SHP77 treated with DMSO at 0.1 percent for 48 hours (cell line): ENCODE measurements at places on chromosomes 2 and 18.
A peak's percentile ranks its signal among the peaks of the same experiment; 100 is the strongest.

- no peak for DNase-seq
Measured at GRCh38 chr2:152594022-152594766, 123.1 kb downstream of the PRPF40A start.

GRCh38 chr2:38830526-38831159 is 45.1 kb downstream of the DHX57 start:
- DNase-seq, result no peak

DNA sequence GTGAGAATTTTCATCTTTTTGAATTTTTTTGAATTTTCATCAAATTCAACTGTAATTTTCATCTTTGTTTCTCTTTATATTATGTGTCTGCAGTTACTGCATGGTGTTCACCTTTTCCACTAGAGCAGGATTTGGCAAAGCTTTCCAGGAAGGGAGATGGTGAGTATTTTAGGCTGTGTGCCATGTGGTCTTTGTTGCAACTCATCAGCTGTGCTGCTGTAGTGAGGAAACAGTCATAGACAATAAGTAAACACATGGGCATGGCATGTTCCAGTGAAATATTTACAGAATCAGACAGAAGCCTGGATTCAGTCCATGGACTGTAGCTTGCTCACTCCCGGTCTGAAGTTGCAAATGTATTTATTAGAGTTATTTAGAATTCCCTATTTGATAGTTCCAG is 120.4 kb downstream of the DCDC2C start:
- no peak for DNase-seq

GRCh38 chr18:2777241-2777640 is 69.6 kb upstream of the EMILIN2 start:
- no peak for DNase-seq

DNA sequence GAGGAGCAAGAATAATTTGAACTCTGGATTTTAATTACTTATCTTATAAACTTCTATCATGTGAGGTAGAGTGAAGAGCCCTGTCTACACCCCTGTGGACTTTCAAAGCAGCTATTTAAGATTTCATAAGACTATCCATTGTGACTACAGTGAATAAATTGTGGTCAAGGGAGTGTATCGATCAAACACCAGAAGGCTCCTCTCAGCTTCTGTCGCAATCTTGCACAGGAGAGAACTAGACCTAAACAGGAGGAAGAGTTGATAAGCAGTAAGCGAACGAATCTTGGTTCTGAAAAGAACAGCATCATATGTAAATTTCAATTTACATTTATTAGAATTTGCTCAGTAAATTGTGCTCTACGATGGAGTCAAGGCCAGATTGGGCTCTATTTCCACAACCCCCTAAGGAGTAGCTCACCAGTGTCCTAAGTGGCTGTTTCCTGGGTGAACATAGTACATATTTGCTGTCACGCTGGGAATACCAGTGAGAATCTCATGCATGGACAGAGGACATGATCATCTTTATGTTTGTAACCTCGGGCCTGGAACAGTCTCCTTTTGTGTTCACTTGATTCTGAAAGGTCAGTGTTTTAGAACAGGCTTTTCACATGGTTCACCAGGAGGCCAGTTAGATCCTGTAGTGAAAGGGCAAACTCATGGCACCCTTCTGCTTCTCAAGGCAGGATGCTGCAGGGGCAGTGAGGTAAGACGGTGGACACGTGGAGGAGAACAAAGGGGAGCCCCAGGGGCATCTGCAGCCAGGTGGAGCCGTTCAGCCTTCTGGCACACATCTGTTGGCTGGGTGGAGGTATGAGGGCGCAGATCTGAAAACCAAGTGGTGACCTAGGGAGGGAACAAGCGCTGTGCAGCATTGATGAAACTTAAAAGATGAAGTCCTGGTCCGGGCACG is 33.3 kb downstream of the NPAS2 start:
- DNase-seq, result no peak

DNA sequence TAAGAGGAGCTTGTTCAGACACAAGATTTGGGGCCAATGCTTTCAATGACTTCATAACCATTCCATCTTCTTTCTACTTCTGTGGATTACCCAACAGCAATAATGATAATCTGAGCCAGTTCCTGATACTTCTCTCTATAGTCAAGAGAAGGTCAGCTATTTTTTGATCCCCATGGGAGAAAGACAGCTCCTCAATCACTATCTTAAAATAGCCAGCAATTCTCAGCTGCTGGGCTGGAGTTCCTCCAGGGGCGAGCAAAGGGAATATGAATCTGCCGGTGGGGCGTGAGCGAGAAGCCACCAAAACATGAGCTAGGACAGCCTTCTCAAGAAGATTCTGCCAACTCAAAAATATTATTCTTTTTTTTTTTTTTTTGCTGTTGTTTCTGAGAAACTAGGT is at the start of gene TMEM182:
TMEM182 (plus strand) TSS at position 269 of the 400 bp plus-strand sequence. CDS start 187 bp downstream, outside the sequence.
- DNase-seq, result no peak

DNA sequence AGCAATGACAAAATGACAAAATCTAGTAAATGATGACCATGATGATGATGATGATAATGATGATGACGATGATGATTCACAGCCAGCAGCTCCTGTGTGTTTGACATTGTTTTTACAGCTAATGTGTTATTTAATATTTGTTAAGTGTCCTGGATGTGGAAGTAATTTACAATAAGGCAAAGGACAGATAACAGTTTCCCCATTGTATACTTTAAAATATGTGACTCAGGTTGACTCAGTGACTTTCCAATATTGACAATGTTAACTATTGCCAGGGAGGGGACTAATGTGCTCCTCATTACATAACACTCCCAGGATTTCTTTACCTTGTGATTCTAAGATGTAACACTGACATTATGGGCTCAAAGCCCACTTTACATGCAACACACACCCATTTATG is 602.2 kb downstream of the FBXO15 start:
- DNase-seq, result no peak

DNA sequence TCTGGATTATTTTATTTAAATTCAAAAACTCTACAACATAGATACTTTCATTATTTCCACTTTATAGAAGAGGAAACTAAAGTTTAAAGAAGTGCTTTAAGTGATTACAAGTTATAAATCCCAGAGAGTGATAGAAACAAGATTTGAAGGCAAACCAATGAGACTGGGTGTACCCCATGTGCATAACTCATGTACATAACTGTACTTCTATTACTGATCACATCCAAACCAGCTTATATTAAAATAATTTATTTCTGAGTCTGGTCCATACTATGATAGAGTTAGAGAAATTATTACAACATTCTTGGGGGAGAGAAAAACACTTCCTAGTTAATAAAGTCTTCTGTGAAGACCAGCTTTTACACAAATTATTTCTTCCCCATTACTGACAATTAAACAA is 221.4 kb downstream of the EXOC6B start:
- DNase-seq, result no peak

DNA sequence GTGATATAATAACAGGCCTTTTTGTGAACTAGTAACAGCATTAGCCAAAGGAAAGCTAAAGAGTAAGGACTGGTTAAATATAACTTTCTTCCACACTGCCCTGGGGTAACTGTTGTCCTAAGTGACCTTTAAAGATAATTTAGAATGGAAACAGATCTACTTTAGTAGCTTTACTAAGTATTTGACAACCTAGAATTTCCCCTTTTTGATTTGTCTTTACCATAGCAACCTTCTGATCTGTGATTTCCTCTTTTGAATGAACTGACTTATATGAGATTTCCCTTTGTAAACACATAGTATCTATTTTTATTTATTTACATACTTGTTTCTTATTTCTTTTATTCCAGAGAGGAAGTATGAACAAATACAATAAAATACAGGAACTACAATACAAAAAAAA is 10.5 kb upstream of the KLF7 start:
- DNase-seq, result no peak

DNA sequence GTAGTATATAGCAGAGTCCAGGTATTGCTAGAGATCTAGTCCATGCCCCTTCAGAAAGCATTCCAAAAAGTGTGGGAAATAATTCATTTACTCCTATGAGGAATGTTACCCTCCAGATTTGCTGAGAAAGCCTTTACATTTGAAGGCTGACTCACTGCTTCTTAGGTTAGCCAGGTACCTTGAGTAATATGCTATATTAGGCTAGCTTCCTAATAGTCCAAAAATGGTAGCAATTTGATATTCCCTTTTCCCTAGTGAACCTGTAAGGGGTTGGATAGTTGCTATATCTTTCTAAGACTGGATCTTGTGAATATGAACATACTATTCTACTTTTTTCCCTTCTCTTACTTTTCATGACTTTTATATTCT is 63.6 kb downstream of the SPOPL start:
- DNase-seq, result no peak

DNA sequence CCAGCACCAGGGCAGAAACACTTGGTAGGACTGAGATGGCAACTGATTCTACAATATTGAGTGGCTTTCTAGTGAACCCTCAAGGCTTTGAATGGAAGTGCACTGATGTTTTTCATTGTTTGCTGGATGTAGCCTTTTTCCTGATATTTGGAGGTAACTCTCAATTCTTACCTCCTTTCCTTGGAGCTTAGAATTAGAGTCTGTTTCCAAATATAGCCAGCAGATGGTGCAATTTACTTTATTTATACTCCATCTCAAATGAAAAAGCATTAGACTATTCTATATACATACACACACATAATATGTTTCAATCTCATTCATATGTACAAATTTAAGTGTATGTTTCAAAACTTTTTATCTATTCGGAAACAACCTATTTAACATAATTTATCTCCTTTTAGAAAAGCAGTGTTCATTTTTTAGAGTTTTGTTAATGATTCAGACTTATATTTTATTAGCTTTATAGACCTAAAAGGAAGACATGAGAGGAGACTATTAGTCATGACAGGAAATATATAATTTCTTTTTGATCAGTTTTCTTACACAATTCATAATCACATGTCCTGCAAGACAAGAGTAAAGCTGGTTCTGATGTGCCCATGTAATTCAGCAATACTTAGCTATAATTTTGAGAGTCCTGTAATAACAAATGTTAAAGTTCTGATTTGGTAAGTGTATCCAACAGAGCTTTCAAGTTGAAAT is 124.8 kb downstream of the NUP35 start:
- DNase-seq, result peak; percentile 10

GRCh38 chr18:8959551-8960135 is 142.9 kb upstream of the NDUFV2 start:
- DNase-seq, result no peak

DNA sequence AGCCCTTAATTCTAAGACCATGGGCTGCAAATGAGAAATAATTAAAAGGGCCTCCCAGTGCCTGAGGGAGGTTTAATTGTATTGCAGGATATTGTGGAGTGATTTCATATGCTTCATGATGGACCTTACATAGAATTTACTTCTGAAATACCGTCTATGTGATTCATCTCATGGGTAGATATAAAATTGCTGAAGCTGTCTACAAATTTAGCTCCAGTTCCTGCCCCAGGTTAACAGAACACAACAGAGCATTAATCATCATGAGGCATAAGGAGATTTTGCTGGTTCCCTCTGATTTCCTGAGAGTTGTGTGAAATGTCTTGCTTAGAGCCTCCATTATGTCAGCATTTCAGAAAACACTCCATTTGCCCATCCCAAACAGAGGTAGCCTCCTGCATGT is 770 bp downstream of the UPP2 start:
- no peak for DNase-seq

DNA sequence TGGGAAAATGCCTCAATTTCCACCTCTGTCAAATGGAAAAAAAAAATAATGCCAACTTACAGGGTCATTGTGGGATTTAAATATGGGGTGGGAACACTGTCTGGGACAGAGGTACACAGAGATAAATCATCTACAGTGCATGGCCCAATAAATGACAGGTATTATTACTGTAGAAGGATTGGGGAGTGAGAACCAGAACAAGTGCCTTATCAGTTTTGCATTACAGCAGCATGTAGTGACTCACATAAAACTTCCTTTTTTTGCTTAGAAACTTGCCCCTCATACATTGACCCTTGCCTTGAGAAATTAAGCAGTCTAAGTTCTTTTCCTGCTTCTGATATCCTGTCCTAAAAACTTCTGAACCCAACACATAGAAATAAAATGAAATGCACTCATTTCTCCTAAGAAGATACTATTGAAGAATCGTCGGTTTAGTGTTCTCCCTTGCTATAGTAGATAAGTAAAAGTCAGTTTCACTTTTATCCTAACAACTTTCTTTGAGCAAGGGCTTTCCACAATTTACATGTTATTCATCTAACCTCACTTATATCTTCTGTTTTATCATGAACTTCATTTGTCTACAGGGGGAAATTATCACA is 121.0 kb upstream of the HAAO start:
- DNase-seq, result no peak

DNA sequence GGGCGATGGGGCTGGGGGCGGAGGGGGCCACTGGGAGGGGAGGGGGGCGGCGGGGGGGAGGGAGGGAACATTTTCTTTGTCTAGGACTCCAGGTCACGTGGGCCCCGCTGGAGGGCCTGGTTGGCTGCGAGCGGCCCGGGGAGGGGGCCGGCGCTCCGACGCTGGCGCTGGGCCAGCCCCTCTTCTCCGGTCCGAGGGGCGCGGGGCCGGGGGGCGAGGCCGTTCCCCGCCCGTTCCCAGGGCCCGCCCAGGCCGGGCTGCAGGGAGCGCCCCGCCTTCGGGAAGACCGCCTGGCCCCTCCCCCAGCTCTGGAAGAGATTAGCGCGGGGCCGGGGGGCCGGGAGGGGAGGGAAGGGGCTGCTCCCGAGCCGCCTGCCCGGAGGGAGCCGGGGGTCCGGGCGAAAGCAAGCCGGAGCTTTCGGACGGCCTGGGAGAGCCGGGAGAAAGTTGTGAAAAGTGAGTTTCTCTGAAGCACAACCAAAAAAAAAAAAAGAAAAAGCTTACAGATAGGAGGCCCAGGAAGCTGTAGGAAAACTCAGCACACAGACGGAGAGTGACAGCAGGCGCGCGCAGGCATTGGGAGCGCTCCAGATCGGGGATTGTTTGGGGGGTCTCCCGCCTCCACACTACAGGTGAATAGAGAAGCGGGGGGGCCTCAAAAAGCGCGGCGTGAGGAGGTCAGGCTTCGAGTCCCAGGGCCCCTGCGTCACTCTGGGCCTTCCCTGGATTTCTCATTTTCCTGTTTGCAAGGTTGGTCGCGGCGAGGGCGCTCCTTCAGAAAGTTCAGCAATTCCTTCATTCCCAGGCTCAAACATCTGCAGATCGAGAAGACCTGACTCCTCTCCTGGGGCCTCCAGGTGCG is 84.1 kb upstream of the POMC start:
- no peak for DNase-seq

GRCh38 chr2:154670083-154670482 is 28.4 kb upstream of the KCNJ3 start:
- no peak for DNase-seq

GRCh38 chr2:231219289-231219688 is 20.9 kb downstream of the ARMC9 start:
- no peak for DNase-seq

DNA sequence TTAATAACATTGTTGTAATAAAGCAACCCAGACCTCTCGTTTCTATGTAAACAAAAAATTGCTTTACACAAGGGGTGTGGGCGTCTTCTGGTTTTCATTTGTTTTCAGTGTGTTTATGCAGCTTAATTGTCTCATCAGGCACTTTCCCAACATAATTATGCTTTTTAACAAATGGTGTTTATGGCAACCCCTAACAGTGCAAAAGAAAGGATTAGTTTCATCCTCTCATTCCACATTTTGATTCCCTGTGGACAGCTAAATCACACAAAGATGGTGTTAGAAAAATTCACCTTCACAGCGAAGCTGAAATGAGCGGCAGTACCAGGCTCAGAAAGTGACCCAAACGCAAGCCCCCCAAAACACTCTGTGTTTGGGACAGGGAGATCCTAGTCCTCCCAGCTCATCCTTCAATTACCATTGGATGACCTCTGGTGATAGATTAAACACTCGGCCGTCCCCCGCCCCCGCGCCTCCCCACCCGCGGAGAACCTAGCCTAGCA is 724 bp downstream of the FTCDNL1 start:
- DNase-seq, result no peak

- no peak for DNase-seq
Measured at GRCh38 chr2:10091182-10091888, 11.1 kb upstream of the CYS1 start.

GRCh38 chr2:77007686-77008085 is 514.5 kb downstream of the LRRTM4 start:
- no peak for DNase-seq
